ENCODE measurements at places on chromosomes 12 and 14.

- DNase-seq = no peak
Observed at GRCh38 chr14:29799464-29800095, 128.1 kb downstream of the PRKD1 start.

- DNase-seq = no peak
Observed at GRCh38 chr12:131753005-131753404, 42.1 kb downstream of the SFSWAP start.

DNA sequence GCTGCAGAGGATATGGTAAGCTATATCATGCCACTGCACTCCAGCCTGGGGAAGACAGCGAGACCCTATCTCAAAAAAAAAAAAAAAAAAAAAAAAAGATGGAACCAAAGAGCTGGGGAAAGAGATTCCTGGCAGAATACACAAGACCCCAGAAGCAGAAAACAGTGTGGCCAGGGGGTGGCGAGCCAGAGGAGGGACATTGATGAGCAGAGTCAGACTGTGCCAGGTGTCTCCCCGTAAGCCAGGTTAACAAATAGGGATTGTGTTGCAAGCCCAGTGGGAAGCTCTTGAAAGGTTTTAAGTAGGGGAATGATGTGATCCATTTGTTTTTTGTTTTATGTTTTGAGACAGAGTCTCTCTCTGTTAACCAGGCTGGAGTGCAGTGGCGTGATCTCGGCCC is 56.1 kb downstream of the FIGNL2 start:
- no peak for DNase-seq

GRCh38 chr14:56136571-56137452 is 18.6 kb downstream of the PELI2 start:
- no peak for DNase-seq

GRCh38 chr14:66476964-66477363 is 9.2 kb upstream of the CCDC196 start:
- DNase-seq = no peak

DNA sequence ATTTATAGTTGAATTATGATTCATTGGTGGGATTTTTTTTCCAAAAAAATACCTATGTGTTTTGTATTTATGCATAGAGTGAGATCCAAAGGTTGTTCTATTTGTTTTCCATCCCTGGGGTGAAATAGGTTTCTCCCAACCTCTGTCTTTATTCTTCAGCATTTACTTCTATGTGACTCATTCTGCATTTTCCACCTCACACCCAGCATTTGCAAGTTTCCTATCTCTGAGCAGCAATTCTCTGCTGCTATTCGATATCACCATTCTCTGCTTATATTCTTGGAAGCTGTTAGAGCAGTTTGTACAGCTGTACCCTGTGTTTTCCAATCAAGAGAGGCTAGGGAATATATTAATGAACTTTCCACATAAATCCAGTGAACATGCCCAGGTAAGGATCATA is 538.9 kb downstream of the SNAPC1 start:
- no peak for DNase-seq

GRCh38 chr12:116713527-116713926 is 24.3 kb downstream of the SPRING1 start:
- no peak for DNase-seq

- no peak for DNase-seq
Observed at GRCh38 chr12:124538194-124539082, 29.0 kb downstream of the NCOR2 start.

GRCh38 chr12:128078301-128078971 is 188.5 kb upstream of the TMEM132C start:
- no peak for DNase-seq

- DNase-seq = no peak
Observed at GRCh38 chr14:74324931-74325361, 22.2 kb upstream of the ABCD4 start.

DNA sequence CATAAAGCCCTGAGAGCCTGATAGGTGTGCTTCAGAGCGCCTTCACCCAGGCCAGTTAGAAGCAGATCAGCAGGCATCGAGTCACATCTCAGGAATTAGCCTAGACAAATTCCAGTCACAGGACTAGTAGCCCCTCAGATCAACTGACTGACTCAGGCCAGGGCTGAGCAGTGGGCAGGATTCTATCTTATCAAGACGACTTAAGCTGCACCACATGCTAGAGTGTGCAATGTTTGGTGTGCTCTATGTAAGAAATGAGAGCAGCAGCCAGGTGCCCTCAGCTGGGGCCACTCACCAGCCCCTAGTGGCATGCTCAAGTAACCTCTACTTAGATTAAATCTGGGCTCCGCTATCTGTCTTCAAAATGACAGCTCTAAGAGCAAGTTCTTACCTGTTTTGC is 19.7 kb upstream of the NGB start:
- no peak for DNase-seq

DNA sequence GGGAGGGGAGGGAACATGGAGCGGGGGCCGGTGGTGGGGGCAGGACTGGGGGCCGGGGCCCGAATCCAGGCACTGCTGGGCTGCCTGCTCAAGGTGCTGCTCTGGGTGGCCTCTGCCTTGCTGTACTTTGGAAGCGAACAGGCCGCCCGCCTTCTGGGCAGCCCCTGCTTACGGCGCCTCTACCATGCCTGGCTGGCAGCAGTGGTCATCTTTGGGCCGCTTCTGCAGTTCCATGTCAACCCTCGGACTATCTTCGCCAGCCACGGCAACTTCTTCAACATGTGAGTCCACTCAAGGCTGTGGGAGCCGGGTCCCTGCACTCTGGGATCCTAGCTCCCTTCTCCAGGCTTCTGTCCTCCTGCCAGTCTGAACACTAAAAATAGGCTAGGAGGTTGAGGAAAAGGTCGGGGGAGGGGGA is 1.1 kb downstream of the FITM1 start:
- no peak for DNase-seq

DNA sequence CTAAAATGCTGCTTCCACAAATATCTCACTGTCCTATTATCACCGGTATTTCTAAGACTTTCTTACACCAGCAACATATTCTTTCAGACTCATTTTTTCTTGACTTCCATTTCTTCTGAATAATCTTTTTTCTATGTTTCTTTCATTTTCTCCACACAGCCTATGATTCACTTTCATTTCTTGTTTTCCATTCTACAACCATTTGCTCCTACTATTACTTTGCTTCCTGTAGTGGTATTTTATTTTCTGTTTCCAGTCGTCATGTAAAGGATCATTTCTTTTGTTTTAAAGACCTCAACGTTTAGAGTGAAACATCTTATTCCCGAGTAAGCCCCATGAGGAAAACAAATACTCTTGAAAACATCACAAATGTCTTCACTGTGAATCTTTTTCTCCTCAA is 182.2 kb upstream of the MDGA2 start:
- no peak for DNase-seq

DNA sequence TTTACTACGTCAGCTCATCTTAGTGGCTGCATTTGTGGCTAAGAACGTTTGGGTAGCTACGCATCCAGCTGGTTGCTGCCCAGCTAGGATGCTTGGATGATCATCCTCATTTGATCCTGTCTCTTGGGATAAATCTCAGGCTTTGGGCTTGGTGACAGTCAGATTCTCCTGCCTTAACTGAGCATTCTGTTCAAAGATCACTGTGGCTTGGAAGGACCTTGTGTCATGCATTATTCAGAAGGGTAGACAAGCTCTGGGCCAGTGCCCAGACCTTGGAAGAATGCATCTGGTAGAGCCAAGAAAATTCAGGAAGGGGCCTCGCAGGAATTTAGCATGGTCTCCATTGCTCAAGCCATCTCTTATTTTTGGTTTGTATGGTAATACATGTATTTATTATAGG is 188.4 kb downstream of the NRXN3 start:
- DNase-seq = no peak

DNA sequence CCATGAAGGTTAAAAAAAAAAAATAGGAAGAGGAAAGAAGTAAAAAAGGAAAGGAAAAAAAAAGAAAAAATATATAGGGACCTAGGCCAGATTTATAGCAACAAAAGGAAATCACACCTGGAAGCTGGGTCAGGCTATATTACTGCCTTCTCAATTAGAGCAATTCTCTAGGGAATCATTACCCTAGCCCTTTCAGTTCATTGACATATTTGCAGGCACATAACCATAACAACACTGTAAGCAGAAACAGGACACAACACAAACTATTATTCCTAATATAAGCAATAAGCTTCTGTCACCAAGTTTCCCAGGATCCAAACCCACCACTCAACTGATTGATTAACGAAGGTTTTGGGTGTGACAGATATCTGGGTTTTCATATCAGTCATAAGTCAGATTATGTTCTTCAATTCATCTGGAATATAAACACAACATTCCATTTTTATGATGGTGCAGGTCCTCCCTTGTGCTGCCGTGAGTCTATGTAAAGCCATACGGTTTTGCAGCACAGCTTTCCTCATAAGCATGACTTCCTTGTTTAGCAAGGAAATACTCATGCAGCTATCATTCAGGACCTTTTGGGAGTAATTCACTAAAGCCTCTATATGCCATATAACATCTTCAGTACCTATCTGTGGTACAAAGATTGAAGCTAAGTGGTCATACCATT is 4.2 kb downstream of the PCNX4 start:
- no peak for DNase-seq

GRCh38 chr12:56521590-56522371 is at the start of gene RBMS2:
RBMS2 (plus strand) TSS chr12:56521820; CDS start chr12:56522024, 204 bp downstream.
- DNase-seq = peak; percentile 65

DNA sequence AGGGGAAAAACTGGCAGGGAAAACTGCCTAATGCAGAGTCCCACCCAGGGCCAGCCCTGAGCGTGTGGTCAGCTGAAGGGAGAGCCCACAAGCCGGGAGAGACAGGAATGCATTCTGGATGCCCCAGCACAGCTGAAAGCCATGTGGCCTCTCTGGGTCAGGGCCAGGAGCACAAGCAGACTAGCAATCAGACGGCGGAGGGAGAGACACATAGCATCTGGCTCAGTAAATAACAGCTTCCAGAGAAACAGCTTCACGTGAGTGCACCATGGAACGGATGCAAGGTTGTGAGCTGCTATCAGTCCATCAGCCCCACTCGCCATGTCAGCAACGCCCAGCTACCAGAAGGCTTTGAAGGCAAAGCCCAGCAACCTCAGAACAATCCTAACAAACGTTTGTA is 28.2 kb upstream of the TMEM106C start:
- DNase-seq = no peak

DNA sequence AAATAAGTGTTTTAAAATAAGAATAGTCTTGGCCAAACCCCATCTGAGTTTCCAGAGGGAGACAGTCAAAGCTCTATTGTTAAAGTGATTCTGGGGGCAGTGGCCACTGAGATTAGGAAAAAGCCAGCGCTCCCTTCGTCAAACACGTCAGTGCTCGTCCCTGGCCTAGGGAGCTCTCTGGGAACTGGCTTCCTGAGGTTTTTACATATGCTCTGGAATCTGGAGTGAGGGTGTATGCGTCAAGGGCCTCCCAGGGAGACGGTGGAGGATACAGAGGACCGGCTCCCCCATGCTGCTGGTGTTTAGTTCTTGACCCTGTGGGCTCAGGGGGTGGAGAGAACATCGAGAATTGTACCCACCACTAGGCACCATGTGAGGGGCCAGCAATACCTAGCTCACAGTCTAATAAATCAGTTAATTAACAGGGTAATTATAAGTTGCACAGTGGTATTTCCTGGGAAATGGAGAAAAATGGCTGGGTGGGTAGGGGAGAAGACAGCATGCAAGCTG is 87.0 kb downstream of the SLC25A47 start:
- DNase-seq = no peak

DNA sequence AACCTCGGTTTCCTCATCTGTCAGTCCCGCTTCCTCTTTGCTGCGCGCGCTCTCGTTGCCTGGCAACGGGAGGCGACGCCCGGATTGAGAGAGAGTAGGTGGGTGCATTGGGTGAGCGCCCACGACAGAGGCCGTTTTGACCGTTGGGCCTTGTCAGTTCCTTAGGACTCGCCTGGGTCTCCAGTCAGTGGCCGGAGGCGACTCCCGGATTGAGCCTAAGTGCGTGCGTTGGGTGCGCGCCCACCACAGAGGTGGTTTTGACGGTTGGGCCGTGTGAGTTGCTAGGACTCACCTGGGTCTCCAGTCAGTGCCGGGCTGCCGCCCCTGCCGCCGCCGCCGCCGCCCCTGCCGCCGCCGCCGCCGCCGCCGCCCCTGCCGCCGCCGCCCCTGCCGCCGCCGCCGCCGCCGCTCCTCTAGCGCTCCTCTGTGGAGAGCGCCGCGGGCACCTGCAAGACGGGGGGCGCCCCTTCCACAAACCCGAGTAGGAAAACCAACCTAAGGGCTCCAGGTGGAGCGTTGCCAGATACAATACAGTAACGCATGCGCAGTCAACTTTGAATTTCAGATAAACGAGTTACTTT is 37.2 kb downstream of the APOBEC1 start:
- DNase-seq = peak; percentile 31

- no peak for DNase-seq
Observed at GRCh38 chr14:35988972-35989690, 163.0 kb downstream of the BRMS1L start.

DNA sequence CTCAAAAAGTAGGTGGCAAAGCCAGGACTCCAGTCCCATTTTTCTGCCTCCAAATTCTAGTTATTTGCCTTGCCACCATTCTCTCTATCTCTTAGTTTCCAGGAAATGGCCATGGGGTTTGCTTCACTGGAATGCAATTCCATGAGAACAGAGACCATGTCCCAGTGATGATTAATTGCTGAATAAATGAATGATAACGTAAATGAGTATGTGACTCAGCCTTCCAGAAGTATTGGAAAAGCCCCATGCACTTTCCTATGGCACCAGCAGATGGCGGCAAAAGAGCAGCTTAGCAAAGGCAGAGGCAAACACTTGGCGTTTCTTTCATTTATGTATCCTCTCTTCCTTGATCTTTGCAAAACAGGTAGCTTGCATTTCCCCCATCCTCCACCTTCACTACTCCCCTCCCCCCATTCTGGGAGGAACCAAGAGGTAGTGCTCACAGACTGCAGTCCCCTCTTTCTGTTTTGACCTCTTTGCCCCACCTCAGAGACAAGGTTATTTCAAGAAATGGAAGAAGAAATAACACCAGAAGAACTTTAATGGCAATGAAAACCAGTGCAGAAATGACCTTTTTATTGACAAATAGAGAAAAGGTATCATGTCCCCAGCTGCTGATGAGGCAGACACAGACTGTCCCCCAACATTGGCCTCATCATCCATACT is 21.3 kb downstream of the TBX3 start:
- DNase-seq = peak; percentile 89

DNA sequence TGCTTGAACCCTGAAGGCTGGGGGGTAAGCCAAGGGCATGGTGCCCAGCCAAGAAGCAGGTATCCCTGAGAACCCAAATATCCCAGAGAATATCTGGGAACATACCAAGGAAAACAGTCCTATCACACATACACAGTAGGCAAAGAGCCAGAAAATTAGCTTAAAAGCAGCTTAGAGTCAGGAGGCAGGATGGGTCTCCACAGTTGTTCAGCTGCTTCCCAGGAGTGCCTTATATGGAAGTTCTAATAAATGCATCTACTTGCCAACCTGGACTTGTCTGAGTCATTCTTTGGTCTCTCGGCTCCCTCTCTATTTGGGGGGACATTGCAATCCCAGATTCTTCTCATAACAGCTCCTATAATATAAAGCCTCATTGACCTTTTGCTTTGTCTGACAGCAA is 9.0 kb upstream of the GPR135 start:
- no peak for DNase-seq

DNA sequence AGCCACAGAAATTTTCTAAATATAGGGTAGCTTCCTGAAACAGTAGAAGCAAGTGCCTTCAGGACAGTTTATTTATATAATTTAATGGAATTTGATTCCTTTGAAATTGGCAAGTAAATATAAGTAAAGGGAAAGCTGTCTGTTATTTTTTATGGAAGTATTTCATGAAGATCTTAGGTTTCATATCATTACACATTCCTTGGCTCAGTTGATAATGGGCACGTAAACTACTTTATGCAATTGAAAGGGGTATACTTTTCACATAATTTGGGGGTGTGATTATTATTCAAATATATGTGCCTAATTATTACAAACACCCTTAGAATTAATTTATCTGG is 71.1 kb upstream of the RAP1B start:
- DNase-seq = no peak

GRCh38 chr14:103910262-103910935 is 17.9 kb upstream of the TDRD9 start:
- DNase-seq = peak; percentile 78

Measured in glutamatergic neuron (in vitro differentiated cells).